ENCODE measurements at places on chromosomes 6 and 20. TPM values are rescaled to one million over a fixed set of nuclear protein-coding genes. Genes with fewer than 3 reads are reported as not detected.
A peak's percentile ranks its signal among the peaks of the same experiment; 100 is the strongest.

Gene TRERF1
- 21.0 TPM for total RNA-seq

DNA sequence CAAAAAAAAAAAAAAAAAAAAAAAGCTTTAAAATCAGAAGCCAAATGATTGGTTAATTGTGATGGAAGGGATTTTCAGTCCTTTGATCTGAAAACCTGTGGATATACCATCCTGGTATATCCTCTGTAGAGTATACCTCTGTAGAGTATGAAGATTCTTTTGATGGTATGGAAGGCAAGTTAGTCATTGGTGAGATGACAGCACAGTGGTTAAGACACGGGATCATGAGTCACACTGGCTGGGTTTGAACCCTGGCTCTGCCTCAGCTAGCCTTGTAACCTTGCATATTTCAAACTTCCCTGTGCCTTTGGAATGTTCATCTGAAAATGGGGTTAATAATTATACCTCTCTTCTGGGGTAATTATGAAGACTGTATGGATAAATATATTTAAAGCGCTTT lies 179.3 kb downstream of the CARMIL1 start:
- DNase-seq = no peak

Gene EDN3
- total RNA-seq = not detected

Gene APOBEC2
- total RNA-seq = not detected

- DNase-seq = no peak
These were observed 163.7 kb downstream of the CARMIL1 start for GRCh38 chr6:25442898-25443297.

Gene TDRD6
- 0.11 TPM for total RNA-seq

GRCh38 chr20:43460172-43460829 lies 2.6 kb downstream of the SRSF6 start:
- DNase-seq = no peak

Gene CD83
- 5.0 TPM for total RNA-seq

Gene C6orf52
- total RNA-seq = 1.7 TPM

Gene PROCR
- 0.43 TPM for total RNA-seq

DNA sequence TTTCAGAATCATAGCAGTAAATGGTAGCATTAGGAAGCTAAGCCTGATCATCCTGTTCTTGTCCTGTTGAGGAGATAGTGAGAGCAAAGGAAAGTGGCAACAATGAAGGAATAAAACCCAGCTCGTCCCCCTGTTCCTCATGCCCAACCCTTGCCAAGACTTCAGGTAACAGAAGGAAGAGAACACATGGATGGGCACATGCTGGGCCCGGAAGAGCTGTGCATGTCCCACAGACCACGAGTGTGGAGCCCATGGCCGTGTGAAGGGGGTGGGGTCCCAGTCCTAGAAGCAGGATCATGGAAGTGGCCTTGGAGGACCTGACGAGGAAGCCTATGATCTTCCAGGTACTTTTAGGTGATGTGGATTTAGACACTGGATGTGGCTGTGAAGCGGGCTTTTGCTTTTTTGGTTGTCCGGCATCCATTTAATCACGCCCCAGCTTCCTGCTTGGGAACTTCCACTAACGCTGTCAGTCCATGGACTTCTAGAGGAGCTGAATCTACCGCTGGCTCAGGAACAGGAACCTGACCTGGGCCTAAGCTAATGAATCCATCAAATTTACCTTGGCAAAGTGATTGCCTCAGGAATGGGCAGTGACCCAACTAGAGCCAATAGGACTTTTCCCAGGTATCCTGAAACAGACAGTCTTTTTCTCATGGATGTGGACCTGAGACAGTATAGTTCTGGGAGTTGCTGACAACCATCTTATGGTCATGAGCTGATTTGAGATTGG lies 79.3 kb upstream of the ARMC2 start:
- no peak for DNase-seq

Gene SYCP2L
- total RNA-seq = 0.61 TPM

Gene FOXC1
- not detected for total RNA-seq

GRCh38 chr20:34364223-34364506 lies 1.1 kb downstream of the ITCH start:
- no peak for DNase-seq

Gene RAET1G
- not detected for total RNA-seq

DNA sequence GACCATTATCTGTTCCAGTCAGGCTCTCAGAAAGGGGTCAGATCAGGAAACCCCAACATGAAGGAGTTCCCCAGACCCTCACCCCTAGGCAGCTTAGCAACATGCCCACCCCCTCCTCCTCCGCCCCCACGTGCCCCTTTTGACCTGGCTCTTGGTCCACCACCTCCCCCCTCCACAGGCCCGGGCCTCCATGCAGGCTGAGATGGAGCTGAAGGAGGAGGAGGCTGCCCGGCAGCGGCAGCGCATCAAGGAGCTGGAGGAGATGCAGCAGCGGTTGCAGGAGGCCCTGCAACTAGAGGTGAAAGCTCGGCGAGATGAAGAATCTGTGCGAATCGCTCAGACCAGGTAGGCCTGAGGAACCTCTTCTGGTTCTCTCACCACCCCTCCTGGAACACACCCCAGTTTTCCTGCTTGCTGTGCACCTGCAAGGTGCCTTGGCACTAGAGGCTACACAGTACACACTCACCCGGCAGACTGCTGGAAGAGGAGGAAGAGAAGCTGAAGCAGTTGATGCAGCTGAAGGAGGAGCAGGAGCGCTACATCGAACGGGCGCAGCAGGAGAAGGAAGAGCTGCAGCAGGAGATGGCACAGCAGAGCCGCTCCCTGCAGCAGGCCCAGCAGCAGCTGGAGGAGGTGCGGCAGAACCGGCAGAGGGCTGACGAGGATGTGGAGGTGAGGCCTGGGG lies 21.9 kb downstream of the DEF6 start:
- no peak for DNase-seq

DNA sequence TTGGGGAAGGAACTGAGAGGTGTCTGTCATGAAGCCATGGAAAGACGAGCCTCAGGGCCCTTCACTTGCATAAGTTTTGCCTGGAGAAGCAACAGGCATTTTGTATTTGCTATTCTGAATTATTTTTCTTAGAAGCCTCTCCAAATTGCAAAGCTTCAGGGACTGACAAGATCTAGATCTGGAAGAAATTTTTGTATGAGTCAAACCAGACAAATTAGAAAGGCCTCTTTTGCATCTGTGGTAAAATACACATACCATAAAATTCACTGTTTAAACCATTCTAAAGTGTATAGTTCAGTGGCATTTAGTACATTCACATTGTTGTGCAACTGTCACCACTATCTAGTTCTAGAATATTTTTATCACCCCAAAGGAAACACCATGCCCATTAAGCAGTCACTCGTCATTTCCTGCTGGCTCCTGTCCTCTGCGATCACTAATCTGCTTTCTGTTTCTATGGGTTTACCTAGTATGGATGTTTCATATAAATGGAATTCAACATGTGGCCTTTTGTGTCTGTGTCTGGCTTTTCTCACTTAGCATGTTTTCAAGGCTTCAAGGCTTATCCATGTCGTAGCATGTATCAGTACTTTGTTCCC lies 269.1 kb downstream of the PHF3 start:
- DNase-seq = no peak

Gene CLPSL1
- total RNA-seq = not detected

GRCh38 chr20:18712131-18712530 lies 101.5 kb upstream of the SCP2D1 start:
- no peak for DNase-seq

DNA sequence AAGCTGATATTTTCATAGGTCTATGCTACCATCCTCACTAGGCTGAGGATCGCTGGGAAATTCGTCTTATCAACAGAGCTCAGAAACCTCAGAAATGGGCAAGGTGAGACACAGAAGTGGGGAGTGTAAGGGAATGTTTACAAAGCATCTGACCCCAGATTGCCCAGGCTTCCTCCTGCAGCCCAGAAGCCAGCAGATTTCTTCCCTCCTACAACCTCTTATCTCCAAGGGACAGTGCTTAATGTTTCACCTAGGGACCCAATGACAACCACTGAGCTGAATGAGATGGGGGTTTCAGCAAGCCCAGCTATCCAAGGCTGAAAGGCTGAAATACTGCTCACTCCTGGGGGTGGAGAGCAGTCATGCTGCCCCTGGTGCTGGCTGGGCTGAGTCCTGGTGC lies 52.4 kb upstream of the TBC1D7 start:
- DNase-seq = no peak

- DNase-seq = peak; percentile 35
These were observed 674 bp downstream of the NRSN1 start for GRCh38 chr6:24126586-24127192.

Gene KHDC1L
- not detected for total RNA-seq

DNA sequence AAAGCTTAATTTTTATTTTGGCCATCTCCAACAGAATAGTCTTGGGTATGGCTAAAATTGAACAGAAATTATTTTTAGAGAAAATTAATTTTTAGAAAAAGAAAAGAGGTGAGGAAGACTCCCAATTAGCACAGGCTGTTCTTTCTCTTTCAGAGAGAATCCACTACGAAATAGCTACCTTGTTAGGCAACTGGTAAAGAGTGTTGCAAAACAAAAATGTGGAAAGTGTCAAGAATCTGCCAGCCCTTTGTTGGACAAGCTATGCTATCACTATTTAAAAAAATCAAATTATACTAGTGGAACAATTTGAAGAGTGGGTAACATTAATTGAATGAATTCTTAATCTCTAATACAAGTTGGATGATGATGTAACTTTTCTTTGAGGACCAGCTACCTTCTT lies 19.2 kb upstream of the ZSCAN9 start:
- no peak for DNase-seq

Gene GFOD1
- 3.3 TPM for total RNA-seq

GRCh38 chr6:139659196-139659595 lies 284.7 kb upstream of the CITED2 start:
- DNase-seq = no peak

DNA sequence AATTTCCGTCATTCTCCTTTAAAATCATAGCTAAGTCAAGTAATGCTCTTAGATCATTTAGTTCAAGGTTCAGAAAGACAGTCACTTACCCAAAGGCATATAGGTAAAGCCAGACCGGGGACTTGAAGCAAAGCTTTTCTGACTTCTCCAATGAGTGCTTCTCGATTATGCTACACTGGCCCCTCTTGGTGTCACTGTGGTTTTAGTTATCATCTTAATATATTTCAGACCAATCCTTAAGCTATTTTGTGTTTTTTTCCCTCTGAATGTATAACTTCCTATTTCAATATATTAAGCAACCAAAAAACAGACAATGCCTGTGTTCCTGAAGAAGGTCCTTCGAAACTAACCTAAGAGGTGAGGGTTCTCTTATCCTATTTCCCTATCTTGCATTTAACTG lies 3.9 kb downstream of the PRDM1 start:
- DNase-seq = no peak

Gene TPD52L2
- 43.2 TPM for total RNA-seq

GRCh38 chr6:30644769-30645168 lies 2.2 kb upstream of the C6orf136 start:
- DNase-seq = no peak

Gene ADNP
- total RNA-seq = 66.3 TPM

DNA sequence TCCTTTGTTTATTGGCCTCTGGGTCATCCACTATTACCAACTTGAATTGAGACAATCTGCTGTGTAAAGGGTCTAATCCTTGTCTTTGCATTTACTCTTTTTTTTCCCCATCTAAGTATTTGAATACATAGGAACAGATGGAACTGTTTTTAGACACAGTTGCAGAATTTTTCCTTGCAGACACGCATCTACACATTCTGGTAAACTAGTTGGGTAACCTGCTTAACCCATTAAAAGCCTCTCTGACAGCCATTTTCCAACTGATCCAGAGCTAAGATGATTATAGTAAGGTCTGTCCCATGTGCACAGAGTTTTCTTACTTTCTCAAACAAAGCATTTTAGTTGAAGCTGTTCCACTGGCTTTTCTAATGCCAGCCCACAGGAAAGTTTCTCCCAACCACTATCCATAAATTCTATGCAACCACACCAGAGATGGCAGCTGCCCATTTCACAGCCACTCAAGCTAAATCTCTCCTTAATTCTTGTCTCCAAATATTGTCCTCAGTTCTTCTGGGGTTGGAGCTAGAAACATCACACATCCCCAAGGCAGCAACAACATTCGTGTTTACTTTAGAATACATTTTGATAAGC lies 492.1 kb downstream of the MAFB start:
- DNase-seq = no peak

Gene TMEM242
- total RNA-seq = 13.2 TPM

- no peak for DNase-seq
These were observed 40.1 kb downstream of the BFSP1 start for GRCh38 chr20:17491041-17491440.

DNA sequence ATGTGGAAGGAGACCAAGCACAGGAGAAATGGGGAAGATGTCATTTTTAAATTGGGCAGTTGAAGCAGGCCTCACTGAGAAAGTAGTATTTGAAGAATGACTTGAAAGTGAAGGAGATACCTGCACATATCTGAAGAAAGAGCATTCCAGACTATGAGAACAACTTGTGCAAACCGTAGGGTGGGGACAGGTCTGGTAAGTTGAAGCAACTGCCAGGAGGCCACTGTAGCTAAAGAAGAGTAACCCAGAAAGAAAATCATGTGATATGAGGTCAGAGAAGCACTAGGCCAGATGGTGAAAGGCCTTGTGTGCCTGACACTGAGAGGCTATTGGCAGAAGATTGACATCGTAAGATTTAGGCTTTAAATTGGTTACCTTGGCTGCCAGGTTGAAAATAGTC lies 4.7 kb upstream of the SUPT3H start:
- no peak for DNase-seq

- no peak for DNase-seq
These were observed 1.1 kb downstream of the TPX2 start for GRCh38 chr20:31740208-31740607.

Gene ENPP1
- total RNA-seq = 0.29 TPM

- no peak for DNase-seq
These were observed 63.4 kb downstream of the QRSL1 start for GRCh38 chr6:106692819-106693208.

DNA sequence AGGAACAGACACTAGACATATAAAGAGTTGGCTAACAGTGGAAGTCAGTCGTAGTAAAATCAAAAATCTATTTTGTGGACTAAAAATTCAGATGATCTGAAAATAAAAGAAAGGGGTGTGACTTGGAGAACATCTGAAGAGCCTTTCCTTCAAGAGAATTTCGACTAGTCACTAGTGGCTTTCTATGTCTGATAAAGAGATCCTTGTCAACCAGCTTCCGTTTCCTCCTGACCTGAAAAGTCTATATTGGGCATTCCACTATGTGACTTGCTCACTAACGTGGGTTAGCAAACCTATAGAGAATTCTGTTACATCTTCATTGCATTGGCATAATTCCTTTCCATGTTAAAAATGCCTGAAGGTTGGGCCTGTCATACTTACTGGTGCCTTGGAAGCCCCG lies 25.9 kb downstream of the TRAF3IP2 start:
- no peak for DNase-seq

Gene RIPPLY2
- total RNA-seq = not detected

Gene SMIM29
- total RNA-seq = 22.5 TPM

GRCh38 chr6:125190667-125191066 lies 37.1 kb downstream of the TPD52L1 start:
- DNase-seq = no peak

DNA sequence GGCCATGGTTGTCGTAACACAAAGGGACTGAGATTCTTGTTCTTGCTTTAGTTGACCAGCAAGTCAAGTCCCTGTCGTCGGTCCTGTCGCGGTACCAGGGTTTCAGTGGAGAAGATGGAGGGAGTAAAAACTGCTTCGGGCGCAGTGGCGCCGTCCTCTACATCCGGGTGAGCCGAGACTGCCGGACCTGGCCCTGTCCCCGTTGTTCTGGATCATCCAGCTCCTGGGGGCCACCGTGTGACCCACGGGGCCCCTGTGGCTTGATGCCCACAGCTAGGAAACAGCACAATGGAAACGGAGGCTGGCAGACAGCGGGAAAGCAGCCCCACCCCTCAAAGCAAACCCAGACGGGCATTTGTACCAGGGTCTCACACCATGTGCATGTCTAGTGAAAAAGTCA lies 15.0 kb downstream of the MTG2 start:
- DNase-seq = no peak

Measured in naive thymus-derived CD4-positive, alpha-beta T cell (primary cell).